RWPE2 (cell line): ENCODE measurements at places on chromosomes 2 and 18.

DNA sequence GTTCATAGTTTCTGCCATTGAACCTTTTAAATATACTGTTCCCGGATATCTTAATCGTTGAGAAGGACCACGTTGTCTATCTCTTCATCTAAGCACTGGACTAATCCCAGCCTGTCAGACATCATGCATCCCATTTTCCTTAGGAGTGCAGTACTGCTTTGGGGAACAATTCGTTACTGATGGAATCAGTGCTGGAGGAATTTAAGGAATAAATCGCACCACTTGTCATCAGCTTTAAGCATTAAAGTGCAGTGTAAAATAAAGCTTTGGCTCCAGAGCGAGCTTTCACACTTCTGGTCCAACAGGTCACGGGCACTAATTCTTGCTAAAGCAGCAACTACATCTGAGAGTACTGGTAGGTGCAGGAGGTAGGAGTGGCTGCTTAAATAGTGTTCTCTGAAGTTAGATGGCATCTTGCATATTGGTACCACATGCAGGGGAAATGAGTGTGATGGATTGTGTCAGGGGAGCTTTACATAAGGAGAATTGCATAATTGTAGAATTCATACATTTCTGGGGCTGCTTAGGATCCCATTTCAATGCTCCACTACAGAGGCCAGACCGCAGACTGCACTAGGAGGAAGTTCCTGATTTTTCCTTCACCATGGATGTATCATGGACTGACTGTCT lies 105.7 kb upstream of the RASGRP3 start:
- no peak for DNase-seq
- no peak overlapping the region for H3K27ac ChIP-seq
- peaks cover 4% of the 10 kb centered on the region for H3K4me1 ChIP-seq
- H3K4me3 ChIP-seq: no peak overlapping the region

- DNase-seq: no peak
- no peaks in the 10 kb centered on the region for H3K4me1 ChIP-seq
- no peak overlapping the region for H3K27ac ChIP-seq
Measured at GRCh38 chr2:156309167-156309566, 23.4 kb downstream of the NR4A2 start.

DNA sequence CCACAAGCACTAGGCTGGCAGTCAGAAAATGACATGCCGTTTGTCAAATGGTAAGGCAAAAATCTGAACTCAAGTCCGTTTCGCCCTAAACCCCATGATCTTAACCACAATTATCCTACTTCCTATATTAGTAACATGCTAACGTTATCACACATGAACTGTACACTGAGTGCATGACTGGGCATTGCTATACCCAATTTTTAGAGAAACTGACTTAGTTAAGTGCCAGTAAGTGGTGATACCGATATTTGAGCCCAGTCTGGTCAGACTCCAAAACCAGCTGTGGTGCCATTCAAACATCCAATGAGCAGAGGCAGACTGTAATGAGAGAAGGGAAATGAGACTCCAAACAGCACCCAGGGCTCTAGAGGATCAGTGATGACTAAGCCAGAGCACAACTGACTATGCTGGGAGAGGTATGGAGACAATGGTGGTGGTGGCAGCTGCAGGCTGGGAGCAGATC lies 311.7 kb upstream of the PKDCC start:
- H3K27me3 ChIP-seq: no peaks in the 10 kb centered on the region
- no peak overlapping the region for H3K4me3 ChIP-seq
- no peak overlapping the region for H3K27ac ChIP-seq

GRCh38 chr2:112262876-112263275 lies 8.0 kb upstream of the ZC3H8 start:
- no peaks in the 10 kb centered on the region for H3K27me3 ChIP-seq
- no peak overlapping the region for H3K4me3 ChIP-seq
- DNase-seq: no peak
- H3K4me1 ChIP-seq: no peaks in the 10 kb centered on the region
